ENCODE measurements at places on chromosomes 1 and 21.

DNA sequence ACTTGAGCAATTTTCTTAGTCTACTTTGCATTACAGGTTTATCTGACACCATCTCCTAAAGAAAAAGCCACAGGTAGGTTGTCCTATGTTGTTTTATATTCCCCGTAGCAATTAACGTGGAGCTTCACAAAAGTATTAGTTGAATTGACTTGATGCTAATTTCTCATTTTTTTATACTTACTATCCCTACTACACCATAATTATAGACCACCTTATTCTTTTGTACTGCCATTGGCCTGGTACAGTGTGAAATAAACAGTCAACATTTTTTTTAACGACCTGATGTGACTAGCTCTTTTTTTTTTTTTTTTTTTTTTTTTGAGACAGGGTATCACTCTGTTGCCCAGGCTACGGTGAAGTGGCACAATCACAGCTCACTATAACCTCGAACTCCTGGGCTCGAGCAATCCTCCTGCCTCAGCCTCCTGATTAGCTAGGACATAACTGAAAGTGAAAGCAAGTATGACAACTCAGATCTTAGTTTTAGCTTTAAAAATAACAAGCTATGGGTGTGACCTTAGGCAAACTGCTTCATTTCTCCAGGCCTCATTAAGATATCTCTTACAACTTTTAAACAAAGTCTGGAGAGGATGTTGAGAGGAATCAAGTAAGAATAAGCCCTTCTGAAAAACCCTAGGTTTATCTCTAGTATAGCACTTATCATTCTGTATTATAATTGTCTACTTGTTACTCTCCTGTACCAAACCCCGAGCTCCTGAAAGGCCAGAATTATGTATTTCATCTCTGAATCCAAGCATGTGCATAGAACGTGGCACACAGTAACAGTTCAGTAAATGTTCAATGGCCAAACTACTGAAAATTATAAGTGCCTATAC lies 49.5 kb downstream of the LUZP1 start:
- DNase-seq: peak; percentile 67

GRCh38 chr1:4062992-4063391 lies 162.9 kb upstream of the C1orf174 start:
- DNase-seq: no peak

- DNase-seq: no peak
Measured at GRCh38 chr1:234672349-234673135, 62.6 kb upstream of the IRF2BP2 start.

DNA sequence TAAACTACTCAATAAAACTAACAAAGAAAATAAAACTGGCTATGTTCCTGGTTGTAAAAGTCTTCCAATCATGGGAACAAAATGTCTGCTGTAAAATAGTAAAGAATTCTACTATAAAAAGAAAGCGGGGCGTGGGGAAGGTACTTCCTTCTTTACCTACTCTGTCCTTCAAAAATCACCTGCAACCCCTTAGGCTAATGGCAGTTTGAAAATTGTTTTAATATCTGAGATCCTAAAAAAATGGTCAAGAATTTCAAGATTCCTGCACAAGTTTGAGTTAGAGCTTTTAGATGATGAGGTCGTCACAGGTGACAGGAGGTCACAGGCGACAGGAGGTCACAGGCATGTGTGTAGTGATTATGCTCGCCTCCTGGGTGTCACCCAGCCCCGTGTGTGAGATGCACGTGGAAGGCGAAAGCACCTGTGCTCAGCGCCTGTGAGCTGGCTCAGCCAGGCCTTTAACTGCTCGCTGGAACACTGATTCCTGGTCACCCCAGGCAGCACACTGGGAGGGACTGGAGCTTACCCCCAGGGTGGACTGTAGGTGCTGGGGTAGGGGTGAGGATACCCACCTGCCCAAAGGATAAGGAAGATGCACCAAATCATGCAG lies 18.6 kb upstream of the TMPRSS2 start:
- DNase-seq: no peak

GRCh38 chr1:91584878-91585277 lies 84.2 kb downstream of the CDC7 start:
- DNase-seq: no peak

DNA sequence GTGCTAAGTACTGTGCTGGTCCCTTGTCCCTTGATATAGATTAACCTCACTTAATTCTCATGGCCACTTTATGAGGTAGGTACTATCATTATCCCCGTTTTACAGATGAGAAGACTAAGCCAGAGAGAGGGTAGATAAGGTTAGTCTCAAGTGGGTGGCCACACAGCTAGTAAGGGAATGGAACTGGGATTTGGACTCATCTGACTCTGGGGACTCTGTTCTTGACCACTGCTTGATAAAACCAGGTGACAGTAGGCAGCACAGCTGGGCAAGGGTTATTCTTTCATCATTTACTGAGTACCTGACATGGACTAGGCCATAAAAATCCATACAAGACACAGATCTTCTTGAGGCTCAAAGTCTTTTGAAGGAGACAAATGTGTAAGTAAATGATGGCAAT lies 37.2 kb upstream of the PPP2R5A start:
- no peak for DNase-seq

DNA sequence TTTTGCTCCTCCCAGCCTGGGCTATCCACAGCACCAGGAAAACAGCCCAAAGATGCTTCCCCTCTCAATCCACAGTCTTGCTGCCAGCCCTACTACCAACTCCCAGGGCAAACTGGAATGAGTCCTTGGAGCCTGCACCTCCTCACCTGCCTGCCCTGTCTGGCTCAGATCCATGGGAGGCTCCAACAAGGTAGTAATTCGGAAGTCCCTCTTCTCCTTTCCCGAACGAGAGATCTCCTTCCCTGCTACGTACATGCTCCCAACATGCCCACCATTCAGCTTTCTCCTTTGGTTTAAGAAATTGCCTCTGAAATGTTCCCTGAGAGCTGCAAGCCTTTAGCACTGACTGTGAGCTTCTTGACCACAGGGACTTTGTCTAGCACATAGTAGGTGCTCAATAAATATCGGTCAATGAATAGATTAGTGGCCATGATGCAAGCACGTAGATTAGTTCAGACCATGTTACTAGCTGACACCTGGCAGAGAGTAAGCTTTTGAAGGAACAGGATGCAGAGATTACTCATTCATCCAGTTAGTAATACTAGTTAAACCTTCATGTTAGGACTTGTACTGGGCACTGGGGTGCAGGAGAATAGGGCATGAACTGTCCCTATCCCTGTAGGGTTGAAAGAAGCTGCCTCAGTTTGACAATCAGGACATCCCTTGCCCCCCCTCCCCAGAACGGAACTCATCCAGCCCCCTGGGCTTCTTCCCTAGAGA lies 80.1 kb downstream of the DISP3 start:
- DNase-seq: peak; percentile 61

- peak; percentile 82 for DNase-seq
Measured at GRCh38 chr1:202806845-202807450, 1.3 kb downstream of the KDM5B start.

- DNase-seq: no peak
Measured at GRCh38 chr1:97767381-97767780, 153.5 kb downstream of the DPYD start.

DNA sequence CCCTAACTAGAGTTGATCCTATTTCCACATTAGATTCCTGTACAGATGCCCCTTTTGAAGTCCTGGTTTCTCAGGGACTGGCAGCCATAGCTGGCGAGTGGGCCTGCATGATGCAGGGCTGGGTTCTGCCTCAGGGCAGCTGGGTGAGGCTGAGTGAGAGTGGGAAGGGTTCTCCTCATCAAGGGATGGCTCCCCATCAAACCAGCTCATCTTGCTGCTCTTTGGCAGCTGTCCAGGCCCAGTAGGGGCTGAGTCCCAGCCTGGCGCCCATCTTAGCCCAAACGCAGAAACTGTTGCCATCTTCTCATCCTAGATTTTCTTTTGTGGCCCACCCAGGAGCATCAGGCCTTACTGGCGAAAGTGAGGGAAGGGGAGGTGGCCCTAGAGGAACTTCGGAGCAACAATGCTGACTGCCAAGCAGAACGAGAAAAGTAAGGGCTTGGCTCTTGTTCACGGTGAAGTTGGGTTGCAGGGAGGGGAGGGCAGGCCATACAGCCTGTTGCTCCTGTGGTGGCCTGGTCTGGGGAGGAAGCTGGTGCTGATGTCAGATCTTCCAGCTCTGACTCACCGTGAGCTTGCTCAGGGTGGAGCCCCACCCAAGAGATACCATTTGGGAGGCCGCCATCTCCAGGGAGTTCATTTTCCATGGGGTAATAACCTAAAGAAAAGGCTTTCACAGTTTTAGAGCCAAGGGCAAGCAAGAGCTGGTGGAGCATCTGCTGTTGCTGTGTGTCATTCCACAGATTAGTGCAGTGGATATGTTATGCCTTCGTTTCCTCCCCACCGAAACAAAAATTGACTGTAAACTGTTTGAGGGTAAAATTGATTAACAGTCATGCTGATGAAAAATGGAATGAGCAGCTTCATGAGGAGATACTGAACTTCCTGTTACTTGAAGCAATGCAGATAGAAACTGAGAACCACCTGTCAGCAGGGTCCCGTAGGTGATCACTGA lies 34.7 kb downstream of the TUFT1 start:
- DNase-seq: peak; percentile 96

DNA sequence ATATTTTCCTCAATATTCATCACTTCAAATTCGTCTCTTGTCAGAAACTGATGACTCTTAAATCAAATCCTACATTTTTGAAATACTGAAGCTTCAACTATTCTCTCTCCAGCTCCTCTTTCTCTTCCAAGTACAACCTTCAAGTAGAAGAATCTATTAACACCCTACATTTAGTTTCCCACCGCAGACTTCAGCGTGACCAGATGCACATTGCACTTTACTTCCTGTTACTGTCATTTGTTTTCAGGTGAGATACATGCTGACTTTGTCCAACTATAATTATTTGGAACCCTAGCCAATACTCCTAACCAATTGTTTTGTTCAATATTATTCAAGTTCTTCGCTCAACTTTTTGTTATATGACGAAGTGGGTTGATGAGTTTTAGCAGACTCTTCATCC lies 116.0 kb downstream of the MRPL39 start:
- DNase-seq: no peak

GRCh38 chr1:115654663-115655305 lies 13.0 kb downstream of the VANGL1 start:
- DNase-seq: peak; percentile 86

DNA sequence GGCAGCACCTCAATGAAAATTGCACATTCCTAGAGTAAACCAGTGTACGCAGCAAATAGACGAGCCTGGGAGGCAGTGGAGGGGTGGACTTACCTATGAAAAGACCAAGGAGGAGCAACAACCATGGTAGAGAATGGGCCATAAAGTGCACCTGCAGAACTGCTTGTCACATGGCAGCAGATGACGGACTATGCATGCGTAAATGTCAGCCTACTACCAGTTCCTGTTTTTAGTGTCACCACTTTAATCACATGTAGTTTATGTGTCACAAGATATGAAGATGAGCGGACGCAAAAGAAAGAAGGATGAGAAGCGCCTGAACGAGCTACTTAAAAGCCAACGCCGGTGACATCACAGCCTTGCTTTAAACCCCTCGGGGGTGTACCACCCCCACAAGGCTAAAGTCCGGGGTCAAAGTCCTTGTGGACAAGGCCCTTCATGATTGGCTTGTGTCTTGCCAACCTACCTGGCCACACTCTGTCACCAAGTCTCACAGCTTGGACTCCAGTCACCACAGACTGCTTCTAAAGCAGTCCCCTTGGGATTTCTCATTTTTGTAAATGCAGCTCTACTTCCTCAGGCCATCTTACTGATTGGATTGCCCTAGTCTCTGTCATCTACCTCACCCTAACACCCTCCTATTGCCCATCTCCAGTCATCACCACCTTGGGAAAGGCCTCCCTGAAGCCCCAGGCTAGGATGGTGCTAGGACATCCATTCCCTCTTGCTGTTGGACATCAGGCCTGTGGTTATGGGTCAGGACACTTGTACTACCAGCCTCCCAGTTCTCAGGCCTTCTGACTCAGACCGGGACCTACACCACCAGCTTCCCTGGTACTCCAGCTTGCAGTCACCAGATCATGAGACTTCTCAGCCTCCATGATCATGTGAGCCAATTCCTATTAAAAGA lies 6.0 kb upstream of the LY9 start:
- DNase-seq: no peak

DNA sequence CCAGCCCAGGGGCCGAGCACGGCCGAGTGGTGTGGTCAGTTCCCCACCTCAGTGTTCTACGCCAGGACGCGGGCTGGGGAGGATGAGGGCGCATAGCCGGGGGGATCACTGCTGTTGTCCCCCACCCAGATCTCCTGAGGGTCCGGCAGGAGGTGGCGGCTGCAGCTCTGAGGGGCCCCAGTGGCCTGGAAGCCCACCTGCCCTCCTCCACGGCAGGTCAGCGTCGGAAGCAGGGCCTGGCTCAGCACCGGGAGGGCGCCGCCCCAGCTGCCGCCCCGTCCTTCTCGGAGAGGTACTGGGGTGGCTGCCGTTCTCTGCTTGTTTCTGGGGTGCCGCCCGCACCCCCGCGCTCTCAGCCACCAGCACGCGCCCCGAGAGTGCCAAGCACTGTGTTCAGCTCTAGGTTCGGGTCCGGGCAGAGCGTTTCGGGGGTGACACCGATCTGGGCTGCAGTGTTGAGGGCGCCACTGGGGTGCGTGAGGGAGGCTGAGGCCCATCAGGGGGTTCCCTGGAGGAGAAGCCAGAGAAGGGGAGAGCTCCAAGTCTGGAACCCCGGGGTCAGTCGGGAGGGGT lies 17.4 kb downstream of the SAMD11 start:
- DNase-seq: no peak

DNA sequence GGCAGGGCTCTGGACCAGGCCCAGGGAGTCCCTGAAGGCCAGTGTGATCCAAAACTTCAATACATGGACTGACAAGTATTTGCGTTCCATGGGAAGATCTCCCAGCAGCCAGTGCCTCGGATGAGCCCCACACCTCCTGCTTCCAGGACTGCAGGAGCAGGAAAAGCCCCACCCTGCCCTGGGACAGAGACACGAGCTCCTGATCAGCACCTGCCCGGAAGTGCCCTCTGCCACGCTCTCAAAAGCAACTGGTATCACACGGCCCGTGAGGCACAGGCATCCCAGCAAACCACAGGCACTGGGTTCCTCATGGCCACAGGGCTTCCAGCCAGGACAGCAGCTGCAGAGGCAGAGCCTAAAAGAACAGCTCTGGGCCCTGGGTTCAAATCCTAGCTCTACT lies 48.6 kb downstream of the ACOT7 start:
- DNase-seq: peak; percentile 19

DNA sequence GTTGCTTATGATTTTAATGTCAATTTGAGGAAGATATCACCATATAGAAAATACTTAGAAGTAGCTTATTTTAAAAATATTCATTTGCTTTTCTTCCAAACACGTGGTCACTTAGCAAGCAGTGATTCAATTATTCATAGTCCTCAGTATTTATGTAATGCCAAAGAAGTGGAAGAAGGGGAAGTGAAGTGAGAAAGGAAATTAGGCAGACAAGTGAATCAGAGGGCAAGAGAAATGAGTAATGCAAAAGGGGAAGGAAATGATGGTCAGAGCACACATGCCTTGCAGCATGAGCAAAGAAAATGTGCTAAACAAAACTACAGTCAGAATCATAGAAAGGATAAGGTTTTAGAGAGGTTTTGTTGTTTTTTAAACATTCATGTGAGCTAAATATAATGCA lies 31.8 kb downstream of the SDCCAG8 start:
- peak; percentile 69 for DNase-seq
